Right renal pelvis (tissue), 4 donors: ENCODE measurements at places on chromosomes 12 and 14.

- DNase-seq = no peak
Observed at GRCh38 chr12:16389594-16389993, 42.1 kb downstream of the MGST1 start.

GRCh38 chr12:58425481-58426392 lies 484.4 kb downstream of the ATP23 start:
- DNase-seq = no peak

- DNase-seq = no peak
Observed at GRCh38 chr12:16344269-16344668, 3.2 kb upstream of the MGST1 start.

GRCh38 chr14:50417853-50418252 lies 21.2 kb upstream of the CDKL1 start:
- no peak for DNase-seq

DNA sequence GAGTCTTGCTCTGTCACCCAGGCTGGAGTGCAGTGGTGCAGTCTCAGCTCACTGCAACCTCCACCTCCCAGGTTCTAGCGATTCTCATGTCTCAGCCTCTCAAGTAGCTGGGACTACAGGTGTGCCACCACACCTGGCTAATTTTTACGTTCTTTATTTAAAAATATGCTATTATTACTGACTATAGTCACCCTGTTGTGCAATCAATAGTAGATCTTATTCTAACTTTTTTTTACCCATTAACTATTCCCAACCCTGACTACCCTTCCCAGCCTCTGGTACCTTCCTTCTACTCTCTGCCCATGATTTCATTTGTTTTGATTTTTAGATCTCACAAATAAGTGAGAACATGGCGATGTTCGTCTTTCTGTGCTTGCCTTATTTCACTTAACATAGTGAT lies 2.5 kb downstream of the OXA1L start:
- no peak for DNase-seq

- no peak for DNase-seq
Observed at GRCh38 chr12:63302269-63302940, 151.4 kb upstream of the AVPR1A start.

DNA sequence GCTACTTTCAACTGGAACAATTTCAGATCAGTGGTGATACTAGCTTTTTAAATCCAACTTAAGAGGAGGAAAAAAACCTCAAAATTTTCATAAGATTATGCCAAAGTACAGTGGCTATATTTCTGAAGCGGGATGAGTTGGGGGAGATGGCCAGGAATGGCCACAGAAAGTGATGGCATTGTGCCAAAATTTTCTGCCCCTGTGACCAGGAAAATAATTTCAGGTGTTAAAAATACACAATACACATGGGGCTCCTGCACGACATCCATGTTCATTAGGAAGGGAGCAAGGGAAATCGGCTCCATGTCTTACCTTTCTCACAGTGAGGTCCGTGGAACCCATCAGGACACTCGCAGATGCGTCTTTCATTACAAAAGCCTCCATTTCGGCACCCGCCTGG lies 53.7 kb downstream of the WIF1 start:
- DNase-seq = no peak

DNA sequence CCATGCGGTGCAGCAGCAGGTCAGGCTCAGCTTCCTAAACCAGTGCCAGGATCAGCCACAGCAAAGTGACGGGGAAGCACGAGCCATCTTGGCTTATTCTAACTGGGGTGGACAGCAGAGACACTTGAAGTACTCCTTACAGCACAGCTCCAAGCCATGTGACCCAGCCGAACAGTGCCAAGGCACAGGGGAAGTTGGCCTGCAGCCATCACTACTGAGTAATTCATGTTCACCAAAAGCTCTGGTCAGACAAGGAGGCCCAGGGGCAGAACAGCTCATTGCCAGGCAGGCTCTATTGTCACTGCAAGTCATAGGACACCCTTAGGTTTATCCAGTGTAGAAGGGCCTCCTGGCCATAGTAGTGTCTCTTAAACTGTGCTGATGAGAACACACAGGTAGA lies 23.4 kb upstream of the SLC35F4 start:
- DNase-seq = no peak
